H9 (cell line): ENCODE measurements at places on chromosomes 13 and 19. TPM values are rescaled to one million over a fixed set of nuclear protein-coding genes. Genes with fewer than 3 reads are reported as not detected.

DNA sequence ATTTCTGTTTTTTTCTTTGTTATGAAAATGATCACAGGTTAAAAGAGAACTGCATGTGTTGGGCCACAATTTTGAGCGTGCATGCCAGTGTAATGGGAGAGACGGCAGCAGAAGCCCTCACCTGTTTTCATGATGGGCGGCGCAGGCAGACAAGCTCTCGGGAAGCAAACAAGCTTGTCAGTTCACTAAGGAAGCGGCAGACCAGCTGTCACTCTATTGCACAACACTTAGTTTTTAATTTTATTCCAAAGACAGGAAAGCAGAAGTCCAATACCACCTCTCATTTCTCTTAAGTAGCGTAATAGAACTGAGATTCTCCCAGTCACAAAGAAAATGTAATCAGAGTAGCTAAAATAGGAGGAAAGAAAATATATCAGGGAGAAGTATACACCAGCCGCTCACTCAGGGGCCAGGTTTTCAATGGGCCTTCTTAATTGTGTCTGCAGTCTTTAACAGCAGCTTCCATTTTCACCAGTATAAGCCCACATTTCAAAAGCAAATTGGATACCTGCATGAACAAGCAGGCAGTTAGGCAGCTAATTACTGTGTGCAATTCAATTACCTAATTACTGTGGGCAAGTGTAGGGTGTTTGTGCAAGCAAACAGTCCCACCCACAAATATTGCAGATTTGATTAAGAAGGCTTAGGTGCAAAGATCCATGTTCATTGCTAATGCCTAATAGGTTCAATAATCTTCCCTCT is 711.4 kb downstream of the DIAPH3 start:
- no peak overlapping the region for H3K27ac ChIP-seq
- H3K27me3 ChIP-seq = no peaks in the 10 kb centered on the region
- H3K4me1 ChIP-seq = peaks cover 14% of the 10 kb centered on the region
- no peak for DNase-seq
- no peaks in the 10 kb centered on the region for H3K36me3 ChIP-seq

DNA sequence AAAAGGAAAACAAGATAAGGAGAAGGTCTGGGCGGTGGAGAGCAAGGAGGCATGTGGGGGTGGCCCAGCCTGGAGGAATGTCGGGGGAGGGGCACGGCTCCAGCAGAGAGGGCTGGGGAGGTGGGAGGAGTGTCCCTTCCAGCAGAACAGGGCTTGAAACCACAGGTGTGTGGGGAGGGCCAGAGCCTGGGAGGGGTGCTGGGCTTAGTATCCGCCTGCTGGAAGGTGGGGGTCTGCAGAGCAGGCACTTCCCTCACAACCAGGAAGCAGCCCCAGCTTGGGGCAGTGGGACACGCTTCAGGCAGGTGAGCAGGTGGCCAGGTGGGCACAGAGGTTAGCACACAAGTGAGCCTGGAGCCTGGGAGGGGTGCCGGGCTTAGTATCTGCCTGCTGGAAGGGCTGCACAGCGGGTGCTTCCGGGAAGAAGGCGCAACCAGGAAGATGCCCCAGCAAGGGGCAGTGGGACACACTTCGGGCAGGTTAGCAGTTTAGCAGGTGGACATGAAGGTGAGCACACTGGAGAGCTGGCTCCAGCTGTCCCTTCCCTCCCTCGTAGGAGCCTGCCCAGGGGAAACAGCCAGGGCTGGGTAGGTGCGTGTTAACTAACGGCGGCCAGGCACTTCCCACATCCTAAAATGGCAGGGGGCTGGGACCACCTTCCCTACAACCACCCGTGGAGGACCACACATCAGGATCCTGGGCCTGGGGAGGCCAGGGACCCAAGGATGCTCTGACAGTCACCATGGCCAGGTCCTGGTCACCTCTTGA is 3.0 kb downstream of the GAS6 start:
- DNase-seq = peak; percentile 80
- H3K27me3 ChIP-seq = peaks cover 4% of the 10 kb centered on the region; the same call in 1 of the 2 replicates
- H3K27ac ChIP-seq = peak overlapping the region; percentile 7
- H3K36me3 ChIP-seq = no peaks in the 10 kb centered on the region; the same call in 2 of the 3 replicates
- peak overlapping the region; percentile 61; the same call in 2 of the 3 replicates for H3K4me3 ChIP-seq
- H3K4me1 ChIP-seq = peaks cover 14% of the 10 kb centered on the region; the same call in 1 of the 2 replicates

The NUMBL gene
- total RNA-seq = 32.6 and 34.5 TPM in 2 replicates

The POLR2I gene
- 145 and 146 TPM in 2 replicates for total RNA-seq

DNA sequence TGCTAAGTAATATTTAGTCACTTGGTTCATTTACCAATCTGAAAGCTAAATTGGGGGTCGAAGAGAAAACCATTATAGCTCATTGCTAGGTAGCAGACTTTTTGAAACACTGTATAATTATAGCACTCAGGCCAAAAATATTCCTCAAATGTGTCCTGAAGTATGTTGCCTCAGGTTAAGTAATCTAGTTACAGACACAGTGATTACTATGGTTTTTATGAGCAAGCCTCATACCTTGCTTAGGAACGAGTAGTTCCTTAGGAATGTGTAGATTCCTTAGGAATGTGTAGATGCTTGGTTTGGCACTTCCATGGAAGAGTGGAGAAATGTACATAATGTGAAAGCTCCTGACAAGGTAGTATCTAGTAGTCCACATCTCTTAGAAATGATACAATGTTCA is 387.5 kb downstream of the LMO7 start:
- no peaks in the 10 kb centered on the region for H3K36me3 ChIP-seq
- no peak overlapping the region for H3K4me3 ChIP-seq
- no peak overlapping the region for H3K27ac ChIP-seq
- no peaks in the 10 kb centered on the region for H3K27me3 ChIP-seq
- no peak for DNase-seq

DNA sequence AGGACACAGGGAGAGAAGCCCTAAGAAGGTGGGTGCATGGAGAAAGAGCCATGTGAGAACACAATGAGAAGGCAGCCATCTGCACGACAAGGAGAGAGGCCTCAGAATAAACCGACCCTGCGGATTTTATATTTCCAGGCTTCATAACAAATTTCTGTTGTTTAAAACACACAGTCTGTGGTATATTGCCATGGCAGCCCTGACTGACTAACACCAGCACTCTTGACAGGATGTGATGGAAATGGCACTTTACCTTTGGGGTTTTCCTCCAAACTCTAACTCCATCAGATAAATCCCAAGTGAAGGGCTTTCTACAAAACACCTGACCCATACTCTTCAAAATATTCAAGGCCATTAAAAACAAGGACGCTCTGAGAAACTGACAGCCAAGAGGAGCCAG is 13.2 kb upstream of the MED4 start:
- DNase-seq = no peak
- H3K4me3 ChIP-seq = no peak overlapping the region
- H3K4me1 ChIP-seq = no peaks in the 10 kb centered on the region
- H3K27me3 ChIP-seq = no peaks in the 10 kb centered on the region
- no peak overlapping the region for H3K27ac ChIP-seq

DNA sequence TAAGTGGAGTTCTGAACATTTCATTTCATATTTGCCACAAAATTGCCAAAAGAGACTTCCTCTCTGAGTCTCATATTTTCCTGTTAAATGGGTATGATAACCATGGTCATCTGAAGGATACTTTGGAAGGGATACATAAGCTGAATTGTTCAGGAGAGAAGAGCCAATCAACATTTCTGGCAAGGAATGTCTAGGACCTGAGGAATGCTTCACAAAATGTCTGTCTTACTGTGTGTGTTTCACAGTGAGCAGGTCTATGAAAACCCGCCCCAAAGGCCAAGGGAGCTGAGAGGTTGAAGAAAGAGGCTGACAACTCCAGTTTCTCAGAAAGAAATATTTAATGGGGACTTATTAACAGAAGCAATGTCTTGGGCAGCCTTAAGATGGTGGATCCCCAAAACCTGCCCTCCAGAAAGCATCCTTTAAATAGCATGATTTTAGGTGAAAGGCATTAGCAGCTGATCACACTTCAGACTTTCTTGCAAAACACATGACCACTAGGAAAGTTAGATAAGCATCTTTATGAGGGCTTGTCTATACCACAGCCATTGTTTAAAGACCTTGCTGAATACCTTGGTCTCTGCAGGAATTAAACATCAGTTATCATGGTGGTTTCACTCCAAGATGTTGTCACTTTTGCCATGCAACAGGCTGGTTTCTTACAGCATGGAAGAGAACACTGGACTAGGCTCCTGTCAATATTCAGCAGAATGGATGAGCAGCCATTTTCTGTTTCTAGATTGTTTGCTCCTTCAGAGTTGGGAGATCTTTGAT is 78.9 kb downstream of the TNFSF11 start:
- no peak overlapping the region for H3K4me3 ChIP-seq
- DNase-seq = no peak
- no peaks in the 10 kb centered on the region for H3K36me3 ChIP-seq
- no peaks in the 10 kb centered on the region for H3K27me3 ChIP-seq

The ATP1A3 gene
- 11.6 and 12.0 TPM in 2 replicates for total RNA-seq

The PTH2 gene
- total RNA-seq = 0.92 and 0.96 TPM in 2 replicates

- no peak for DNase-seq
- H3K4me1 ChIP-seq = no peaks in the 10 kb centered on the region
- H3K27ac ChIP-seq = no peak overlapping the region
Observed at GRCh38 chr13:106602178-106602577, 34.2 kb upstream of the ARGLU1 start.

GRCh38 chr13:110297011-110297410 is 9.9 kb downstream of the COL4A1 start:
- H3K27ac ChIP-seq = no peak overlapping the region
- H3K36me3 ChIP-seq = no peaks in the 10 kb centered on the region
- H3K4me1 ChIP-seq = no peaks in the 10 kb centered on the region; the same call in 1 of the 2 replicates
- no peaks in the 10 kb centered on the region for H3K27me3 ChIP-seq

GRCh38 chr19:2758601-2759313 is 18.9 kb upstream of the SLC39A3 start:
- no peaks in the 10 kb centered on the region for H3K27me3 ChIP-seq
- H3K36me3 ChIP-seq = peaks cover 70% of the 10 kb centered on the region
- H3K4me1 ChIP-seq = no peaks in the 10 kb centered on the region
- DNase-seq = no peak
- no peak overlapping the region for H3K27ac ChIP-seq
- no peak overlapping the region for H3K4me3 ChIP-seq

The TPTE2 gene
- not detected in 2 replicates for total RNA-seq

- no peaks in the 10 kb centered on the region for H3K36me3 ChIP-seq
- DNase-seq = no peak
- no peak overlapping the region for H3K4me3 ChIP-seq
- H3K27me3 ChIP-seq = no peaks in the 10 kb centered on the region
- H3K27ac ChIP-seq = no peak overlapping the region
Observed at GRCh38 chr13:60645676-60646075, 248.7 kb downstream of the TDRD3 start.

DNA sequence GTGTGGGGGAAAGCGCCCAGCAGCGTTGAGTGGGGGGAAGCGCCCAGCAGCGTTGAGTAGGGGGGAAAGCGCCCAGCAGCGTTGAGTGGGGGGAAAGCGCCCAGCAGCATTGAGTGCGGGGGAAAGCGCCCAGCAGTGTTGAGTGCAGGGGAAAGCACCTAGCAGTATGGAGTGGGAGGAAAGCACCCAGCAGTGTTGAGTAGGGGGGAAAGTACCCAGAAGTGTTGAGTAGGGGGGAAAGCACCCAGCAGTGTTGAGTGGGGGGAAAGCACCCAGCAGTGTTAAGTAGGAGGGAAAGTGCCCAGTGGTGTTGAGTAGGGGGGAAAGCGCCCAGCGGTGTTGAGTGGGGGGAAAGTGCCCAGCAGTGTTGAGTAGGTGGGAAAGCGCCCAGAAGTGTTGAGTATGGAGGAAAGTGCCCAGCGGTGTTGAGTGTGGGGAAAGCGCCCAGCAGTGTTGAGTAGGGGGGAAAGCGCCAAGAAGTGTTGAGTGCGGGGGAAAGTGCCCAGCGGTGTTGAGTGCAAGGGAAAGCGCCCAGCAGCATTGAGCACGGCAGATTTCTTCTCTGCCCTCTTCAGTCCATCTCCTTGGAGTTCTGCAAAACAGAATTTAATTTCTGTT is 138.4 kb downstream of the ATP11A start:
- H3K4me3 ChIP-seq = no peak overlapping the region; the same call in 2 of the 3 replicates
- DNase-seq = no peak
- H3K4me1 ChIP-seq = no peaks in the 10 kb centered on the region
- H3K27me3 ChIP-seq = no peaks in the 10 kb centered on the region

The C5AR1 gene
- 1.8 TPM in 2 replicates for total RNA-seq

DNA sequence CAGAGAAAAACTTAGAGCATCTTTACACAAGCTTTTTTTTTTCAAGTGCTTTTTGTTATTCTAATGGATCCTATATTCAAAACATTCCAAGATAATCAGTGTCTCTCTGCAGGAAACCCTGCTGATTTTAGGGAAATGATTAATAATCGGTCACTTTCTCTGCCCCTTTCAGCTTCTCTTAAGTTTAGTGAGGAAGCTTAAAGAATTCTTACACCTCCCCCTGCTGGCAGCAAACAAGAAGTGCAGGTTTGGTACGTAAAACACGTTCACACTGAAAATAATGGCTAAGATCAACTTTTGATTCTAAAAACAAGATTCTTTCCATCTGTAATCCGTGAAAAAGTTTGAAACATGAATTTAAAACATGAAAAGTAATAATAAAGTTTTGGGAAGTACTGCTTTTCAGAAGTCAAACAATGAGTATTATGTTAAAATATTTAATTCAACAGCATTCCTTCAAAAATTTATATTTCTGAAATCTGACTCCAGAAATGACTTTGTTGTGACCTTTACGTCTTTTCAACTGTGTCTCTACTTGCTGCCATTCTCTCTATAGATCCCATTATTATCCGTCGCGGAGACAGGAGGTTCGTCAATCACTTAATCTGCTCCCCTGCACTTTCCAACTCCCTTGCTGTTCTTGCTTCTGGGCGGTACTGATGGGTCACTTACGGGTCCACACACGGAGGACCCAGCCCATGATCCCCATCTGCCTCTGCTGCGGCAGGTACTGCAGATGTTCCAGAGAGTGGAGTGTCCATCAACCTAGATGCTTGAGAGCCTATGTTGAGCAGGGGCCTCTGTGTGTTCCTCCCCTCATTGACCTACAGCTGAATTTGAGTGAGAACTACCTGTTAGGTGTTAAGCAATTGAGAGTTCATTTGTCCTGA is 203.1 kb upstream of the EDNRB start:
- peaks cover 3% of the 10 kb centered on the region for H3K36me3 ChIP-seq
- H3K27ac ChIP-seq = no peak overlapping the region
- no peaks in the 10 kb centered on the region for H3K27me3 ChIP-seq
- no peak for DNase-seq
- H3K4me1 ChIP-seq = peaks cover 9% of the 10 kb centered on the region

DNA sequence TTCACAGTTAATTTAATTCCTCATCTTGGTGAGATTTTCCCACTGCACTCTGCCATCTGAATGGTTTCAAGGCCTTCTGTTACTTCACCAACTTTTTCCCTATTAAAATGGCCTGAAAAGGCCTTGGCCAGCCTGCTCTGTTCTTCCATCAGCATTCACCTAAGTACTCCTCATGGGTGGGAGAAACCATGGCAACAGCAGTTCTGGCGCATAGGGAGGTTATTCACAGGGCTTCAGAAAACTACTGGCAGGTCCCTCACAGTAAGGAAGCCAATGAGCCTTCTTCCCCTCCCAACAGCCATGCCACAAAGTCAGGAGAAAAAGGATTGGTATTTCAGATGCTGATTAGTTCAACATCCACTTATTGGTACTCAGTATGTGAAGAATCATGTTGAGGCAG is 17.2 kb upstream of the GJB2 start:
- no peak for DNase-seq
- H3K36me3 ChIP-seq = no peaks in the 10 kb centered on the region
- H3K27me3 ChIP-seq = no peaks in the 10 kb centered on the region
- H3K4me3 ChIP-seq = no peak overlapping the region

GRCh38 chr19:2726904-2727639 is 5.9 kb upstream of the DIRAS1 start:
- no peak for DNase-seq
- H3K27me3 ChIP-seq = no peaks in the 10 kb centered on the region
- H3K4me3 ChIP-seq = peak overlapping the region; percentile 21; the same call in 1 of the 3 replicates

The PEX11G gene
- 2.4 and 2.8 TPM in 2 replicates for total RNA-seq

GRCh38 chr19:14402332-14403144 is 16.6 kb downstream of the DDX39A start:
- H3K4me1 ChIP-seq = no peaks in the 10 kb centered on the region
- no peak overlapping the region for H3K27ac ChIP-seq
- no peak for DNase-seq
- no peak overlapping the region for H3K4me3 ChIP-seq
- H3K36me3 ChIP-seq = peaks cover 9% of the 10 kb centered on the region
